ENCODE measurements at places on chromosomes 5 and 9.
A peak's percentile ranks its signal among the peaks of the same experiment; 100 is the strongest.

GRCh38 chr5:65815161-65815560 is 93.2 kb downstream of the NLN start:
- no peak for DNase-seq

GRCh38 chr5:139414581-139415130 is 10.8 kb upstream of the SPATA24 start:
- peak; percentile 22 for DNase-seq

- DNase-seq = no peak
Observed at GRCh38 chr9:82588301-82589180, 474.4 kb downstream of the RASEF start.

GRCh38 chr9:5626727-5627634 is 1.9 kb upstream of the RIC1 start:
- peak; percentile 66 for DNase-seq

- DNase-seq = no peak
Observed at GRCh38 chr5:112594095-112594850, 143.4 kb upstream of the APC start.

GRCh38 chr5:32072054-32072453 is 102.1 kb downstream of the GOLPH3 start:
- DNase-seq = no peak

GRCh38 chr5:34501016-34501415 is 155.1 kb upstream of the RAI14 start:
- DNase-seq = no peak

DNA sequence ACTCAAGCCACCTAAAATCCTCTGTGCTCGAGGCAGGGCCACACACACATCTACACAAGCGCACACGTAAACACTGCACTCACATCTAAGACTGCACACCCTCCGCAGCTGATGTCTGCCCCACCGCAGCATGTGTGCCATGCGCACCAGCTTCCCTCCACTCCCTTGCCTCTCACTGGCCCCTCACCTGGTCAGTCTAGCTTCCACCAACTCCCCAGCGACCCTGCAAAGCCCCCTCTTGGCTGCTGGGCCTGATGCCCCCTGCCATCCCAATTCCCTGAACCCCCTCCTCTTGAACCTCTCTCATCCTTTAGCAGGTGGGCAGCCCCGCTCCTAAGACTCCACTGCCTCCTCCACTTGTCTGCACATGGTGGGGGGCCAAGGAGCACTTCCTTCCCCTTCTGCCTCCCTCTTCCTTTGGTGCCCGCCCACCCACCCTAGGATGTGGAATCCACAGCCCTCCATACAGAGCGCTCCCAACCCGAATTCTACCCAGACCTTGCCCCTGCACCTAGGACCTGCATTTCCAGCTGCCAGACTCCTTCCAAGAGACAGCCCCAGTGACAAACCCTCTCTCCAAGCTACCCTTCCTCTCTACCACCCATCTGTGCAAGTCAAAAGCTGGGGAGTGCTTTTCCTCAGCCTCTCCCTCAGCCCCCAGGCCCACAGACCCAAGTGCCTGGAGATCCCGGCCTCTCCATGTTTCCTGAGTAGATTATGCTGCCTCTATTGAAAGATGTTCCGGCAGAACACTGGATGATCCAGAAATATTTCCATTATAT is 23.9 kb downstream of the ADAMTS2 start:
- DNase-seq = no peak

GRCh38 chr9:108323615-108324014 is 532.2 kb downstream of the ACTL7B start:
- DNase-seq = no peak

GRCh38 chr5:172243302-172243701 is 40.3 kb downstream of the UBTD2 start:
- peak; percentile 49 for DNase-seq

- no peak for DNase-seq
Observed at GRCh38 chr5:111582993-111583601, 70.8 kb upstream of the STARD4 start.

DNA sequence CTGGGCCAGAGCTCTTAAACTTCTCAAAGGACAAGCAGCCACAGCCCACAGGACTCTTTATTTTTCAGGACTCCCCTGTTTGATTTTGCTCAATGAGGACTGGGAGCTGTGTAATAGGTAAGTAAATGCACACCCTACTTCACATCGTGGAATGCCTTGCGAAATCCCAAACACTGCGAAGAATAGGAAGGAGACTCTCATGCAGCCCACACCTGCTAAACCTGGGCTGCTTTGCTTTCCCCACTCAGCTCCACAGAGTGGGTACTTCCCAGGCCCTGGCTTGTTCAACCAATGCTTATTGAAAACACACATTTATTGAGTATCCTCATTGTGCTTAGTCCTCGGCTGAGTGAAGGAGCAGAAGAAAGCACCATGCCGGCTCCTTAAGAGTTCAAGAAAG is 103.3 kb upstream of the FSTL4 start:
- DNase-seq = no peak

DNA sequence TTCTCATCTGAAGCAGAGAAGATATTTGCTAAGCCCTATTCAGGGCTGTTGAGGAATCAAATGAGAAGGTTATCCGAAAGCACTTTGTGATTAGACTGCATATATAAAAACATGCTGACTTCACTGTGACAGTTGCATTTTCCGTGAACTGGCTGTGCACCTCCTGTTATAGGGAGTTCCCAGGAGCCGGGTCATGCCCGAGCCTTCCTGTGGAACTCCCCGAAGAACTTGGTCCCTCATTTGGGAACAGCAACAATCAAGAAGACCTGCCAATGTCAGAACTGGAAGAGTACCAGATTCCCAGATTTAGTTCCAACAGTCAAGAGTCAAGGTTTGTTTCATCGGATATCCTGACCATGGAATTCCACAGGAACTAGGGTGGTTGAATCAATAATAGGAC is 130.4 kb upstream of the RAI14 start:
- no peak for DNase-seq

GRCh38 chr9:136944212-136944518 is 373 bp downstream of the FBXW5 start:
- DNase-seq = no peak

GRCh38 chr5:147410496-147411358 is 99.1 kb downstream of the DPYSL3 start:
- no peak for DNase-seq

DNA sequence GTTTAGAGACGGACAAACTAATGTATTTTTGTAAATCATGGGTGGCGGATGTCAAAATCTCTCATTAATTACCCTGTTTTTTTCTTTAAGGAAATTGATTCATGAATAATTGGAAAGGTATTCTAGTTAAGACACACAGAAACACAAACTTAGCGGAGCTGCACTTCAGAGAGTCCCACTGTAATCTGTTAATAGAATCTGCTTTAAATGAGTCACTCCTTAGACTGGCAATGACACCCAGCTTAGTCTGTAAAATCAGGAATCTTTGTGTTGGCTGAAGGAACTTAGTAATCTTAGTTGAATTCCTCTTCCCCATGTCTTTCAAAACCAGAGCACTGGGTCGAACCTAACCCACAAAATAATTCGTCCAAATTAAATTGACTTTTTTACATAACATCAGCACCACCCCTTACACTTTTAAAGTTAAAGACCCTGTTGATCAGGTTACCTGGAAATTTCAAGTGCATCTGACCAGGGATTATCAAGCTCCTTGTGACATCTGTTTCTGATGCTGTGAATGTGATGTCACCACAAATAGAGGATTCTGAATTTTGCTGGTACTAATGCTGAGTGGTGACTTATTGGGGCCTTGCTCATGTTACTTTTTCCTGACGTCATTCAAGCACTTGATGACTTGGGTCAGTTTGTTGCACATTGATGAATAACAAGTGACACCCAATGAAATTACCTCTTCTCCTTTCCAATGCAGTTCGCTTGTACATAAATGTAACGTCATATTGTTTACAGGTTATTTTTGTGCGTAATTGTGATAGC is 313.6 kb downstream of the KCTD16 start:
- DNase-seq = no peak

GRCh38 chr9:78682216-78682615 is 385.3 kb downstream of the PSAT1 start:
- no peak for DNase-seq

- no peak for DNase-seq
Observed at GRCh38 chr9:68843239-68843638, 138.2 kb downstream of the PIP5K1B start.

DNA sequence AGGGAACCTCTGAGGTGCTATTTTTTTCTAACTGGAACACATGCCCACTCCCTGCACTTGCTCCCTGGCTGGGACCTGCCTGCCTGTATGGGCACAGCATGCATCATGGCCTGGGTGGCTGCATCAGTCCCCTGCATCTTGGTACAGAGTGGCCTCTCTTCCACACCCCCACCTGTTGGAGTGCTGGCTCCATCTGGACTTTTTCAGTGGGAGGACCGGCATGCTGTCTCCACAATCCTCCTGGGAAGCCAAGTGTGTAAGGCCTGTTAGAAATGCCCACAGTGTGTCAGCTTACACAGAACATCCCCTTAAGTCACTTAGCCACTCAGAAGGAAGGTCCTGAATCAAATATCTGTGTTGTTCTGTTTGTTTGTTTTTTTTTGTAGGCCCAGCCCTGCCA is 102.9 kb downstream of the MARCHF3 start:
- no peak for DNase-seq

GRCh38 chr5:83392766-83393503 is 78.6 kb upstream of the VCAN start:
- DNase-seq = no peak

GRCh38 chr5:176798086-176798876 is 12.1 kb upstream of the UNC5A start:
- DNase-seq = no peak

DNA sequence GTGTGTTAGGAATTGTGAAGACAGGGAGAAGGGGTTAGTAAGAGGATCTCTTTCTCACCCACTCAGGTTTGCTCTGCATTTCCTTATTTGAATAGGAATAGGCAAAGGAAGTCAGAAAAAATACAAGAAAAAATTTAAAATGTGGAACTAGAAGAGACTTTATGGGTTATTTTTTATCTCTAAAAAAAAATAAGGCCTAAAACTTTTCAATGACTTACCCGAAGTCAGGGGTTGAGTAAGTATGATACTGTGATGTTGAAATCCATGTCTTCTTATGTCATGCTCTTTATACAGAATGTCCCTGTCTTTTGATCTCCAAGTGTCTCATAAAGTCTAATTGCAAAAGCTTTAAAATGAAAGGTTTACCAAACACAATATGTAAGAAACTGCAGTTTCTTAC is 148.3 kb upstream of the PIK3R1 start:
- DNase-seq = no peak

DNA sequence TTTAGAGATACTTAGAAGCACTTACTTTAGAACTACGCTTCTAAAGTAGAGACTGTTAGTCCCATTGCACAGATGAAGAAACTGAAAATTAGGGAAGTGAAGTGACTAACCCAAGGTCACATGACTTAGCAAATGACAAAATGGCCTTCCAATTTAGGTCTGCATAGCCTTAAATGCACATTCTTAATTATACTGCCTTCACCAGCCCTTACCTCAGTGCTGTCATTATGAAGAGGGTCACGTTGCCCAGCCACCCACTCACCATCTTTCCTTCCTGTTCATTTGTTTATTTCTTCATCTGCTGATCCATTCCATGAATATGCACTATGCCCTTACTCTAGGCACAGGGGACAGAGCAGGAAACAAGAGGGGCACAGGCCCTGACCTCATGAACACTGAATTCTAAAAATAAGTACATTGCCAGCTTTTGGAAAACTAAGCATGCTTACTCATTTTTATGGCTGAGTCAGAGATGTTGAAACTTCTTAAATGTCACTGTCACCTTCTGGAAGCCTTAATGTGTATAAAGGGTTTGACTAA is 8.6 kb downstream of the HAVCR2 start:
- peak; percentile 46 for DNase-seq

DNA sequence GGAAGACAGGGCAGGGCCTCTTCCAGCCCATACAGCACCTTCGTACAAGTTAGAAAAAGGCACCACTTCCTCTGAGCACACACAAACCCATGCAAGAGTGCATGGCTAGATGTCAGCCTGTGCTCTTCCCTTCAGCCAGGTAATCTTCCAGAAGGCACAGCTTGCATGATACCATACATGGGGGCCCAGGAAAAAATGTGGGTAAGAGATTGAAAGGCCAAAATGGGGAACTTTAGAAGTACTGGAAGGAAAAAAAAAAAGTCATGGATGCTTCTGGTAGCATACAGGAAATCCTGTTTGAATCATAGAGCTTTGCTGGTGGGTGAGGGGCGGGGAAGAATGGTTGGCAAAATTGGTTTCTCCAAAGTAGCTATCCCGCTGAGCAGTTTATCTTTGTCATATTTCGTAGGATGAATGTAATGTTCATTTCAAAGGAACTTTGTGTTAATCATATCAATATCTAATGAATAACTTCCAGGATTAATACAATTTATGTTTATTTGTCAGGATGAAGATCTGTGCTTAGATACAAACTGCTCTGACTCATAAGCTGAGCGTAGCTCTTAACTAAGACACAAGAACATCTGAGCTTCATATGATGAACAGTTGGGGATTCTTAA is 78.2 kb upstream of the MAP3K1 start:
- peak; percentile 26 for DNase-seq

GRCh38 chr5:141623186-141623585 is 4.4 kb upstream of the DIAPH1 start:
- peak; percentile 44 for DNase-seq

DNA sequence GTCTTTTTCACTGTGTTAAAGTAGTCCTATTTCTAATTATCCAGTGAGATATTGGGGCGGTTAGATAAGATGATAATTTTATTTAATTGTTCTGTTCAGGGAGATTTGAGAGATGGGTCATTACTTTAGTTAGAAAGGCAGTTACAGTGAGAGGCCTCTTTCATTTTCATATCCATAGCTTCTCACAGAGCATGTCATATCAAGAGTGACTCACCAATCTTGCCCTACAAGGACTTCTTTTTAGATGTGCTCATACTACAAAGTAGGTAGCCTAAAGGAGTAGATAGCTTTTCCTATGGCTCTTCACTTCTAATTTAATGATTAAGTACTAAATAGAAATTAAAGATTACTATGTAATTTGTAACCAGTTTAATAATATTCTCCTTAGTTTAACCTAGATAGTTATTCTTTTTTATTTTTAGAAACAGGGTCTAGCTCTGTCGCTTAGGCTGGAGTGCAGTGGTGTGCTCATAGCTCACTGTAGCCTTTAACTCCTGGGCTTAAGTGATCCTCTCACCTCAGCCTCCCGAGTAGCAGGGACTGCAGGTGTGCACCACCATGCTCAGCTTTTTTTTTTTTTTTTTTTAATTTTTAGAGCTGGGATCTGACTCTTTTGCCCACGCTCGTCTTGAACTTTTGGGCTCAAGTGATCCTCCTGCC is 71.0 kb downstream of the FER start:
- no peak for DNase-seq

DNA sequence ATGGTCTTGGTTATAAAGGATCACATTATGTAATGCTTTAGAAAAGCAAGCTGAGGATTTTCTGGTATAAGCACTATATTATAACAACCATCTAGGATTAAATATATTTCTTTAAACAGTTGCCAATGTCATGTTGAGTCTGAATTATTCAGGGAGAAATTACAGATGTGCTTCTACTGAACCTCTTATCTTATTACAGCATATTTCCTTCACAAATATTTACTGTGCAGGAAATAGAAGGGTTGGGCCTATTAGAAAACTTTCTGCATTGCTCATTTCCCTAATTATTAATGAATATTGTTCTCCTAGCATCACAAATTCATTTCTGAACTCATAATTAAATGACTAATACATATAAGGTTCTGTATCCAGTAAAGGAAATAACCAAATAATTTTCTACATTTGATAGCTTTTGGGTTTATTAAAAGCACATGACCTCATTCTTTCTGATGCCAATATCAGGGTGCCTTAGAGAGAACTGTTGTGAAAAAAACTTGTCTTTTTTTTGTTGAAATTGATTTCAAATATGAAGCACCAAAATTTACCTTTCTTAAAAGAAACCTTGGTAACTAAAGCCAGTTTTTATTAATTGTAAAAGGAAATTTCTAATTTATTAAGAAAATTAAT is 476.8 kb upstream of the PTGER4 start:
- DNase-seq = no peak

GRCh38 chr9:107060062-107060461 is 197.1 kb downstream of the ZNF462 start:
- DNase-seq = no peak

Measured in stimulated activated CD4-positive, alpha-beta T cell treated with anti-CD3 and anti-CD28 coated beads, Interleukin-15, amount 100 ng/mL, for 24 hours (primary cell).